Stimulated activated CD4-positive, alpha-beta T cell treated with anti-CD3 and anti-CD28 coated beads, Interleukin-4, amount 100 ng/mL, for 4 hours (primary cell): ENCODE measurements at places on chromosomes 4 and X.
A peak's percentile ranks its signal among the peaks of the same experiment; 100 is the strongest.

DNA sequence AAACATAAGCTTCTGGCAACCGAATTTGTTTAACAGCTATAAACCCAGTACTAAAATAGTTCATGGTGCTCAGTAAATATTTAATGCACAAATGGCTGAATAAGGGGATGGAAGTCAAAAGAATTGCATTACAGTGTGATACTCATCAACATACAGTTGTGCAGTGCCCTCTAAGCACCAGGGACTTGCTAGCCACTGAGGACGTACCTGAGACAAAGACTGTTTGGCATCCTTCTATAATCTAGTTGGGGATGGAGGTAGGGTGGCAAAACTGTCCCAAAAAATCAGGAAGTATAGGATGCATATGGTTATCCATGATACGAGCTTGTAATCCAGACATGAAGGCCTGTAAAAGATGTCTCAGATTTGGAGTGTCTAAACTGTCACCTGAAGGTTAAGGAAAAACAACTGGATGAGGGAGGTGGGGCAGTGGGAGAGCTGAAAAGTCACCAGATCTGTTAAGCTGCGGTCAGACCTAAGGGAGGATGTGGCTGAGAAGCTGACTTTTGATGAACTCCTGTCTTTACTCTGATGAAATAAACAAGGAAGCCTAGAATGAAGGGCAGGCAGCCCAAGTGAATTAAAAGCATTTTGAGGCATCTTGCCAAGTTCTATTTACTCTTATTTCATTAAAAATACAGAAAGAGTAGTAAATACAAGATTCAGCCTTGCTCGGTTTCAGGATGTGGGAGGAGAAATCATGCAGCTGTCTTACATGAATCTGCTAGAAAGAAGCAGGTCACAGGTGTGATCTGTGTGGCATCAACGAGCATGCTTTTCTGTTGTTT lies 12.0 kb upstream of the CD38 start:
- DNase-seq, result peak; percentile 29

GRCh38 chrX:91108761-91109160 lies 325.9 kb upstream of the PABPC5 start:
- DNase-seq, result no peak

GRCh38 chr4:159451006-159451405 lies 348.1 kb downstream of the RAPGEF2 start:
- DNase-seq, result no peak

DNA sequence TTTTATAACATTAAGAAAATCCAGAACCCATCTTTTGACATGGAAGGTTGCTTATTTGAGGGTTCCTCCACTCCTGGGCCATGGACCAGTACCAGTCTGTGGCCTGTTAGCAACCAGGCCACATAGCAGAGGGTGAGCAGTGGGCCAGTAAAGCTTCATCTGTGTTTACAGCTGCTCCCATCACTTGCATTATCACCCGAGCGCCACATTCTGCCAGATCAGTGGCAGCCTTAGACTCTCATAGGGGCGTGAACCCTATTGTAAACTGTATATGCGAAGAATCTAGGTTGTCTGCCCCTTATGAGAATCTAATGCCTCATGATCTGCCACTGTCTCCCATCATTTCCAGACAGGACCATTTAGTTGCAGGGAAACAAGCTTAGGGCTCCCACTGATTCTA lies 58.6 kb downstream of the NDST4 start:
- DNase-seq, result no peak

- DNase-seq, result no peak
Measured at GRCh38 chr4:112818594-112818965, 181.6 kb downstream of the LARP7 start.

DNA sequence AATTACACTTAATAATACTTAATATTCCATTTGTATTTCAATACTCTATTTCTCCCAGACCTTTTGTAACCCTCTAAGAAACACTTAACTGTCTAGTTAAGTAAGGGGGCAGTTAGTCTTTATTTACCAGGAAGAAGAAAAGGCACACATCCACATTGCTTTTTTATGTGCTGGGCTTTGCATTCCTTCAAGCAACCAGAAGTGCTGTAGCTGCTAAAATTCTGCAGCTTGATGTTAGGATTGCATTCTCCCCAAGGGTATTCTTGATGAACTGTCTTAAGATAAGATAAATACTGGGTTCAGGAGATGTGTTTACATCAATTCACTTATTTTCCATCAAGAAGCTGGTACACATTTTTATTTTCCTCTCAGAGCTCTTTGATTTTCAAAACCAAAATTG lies 24.0 kb downstream of the ASIC5 start:
- no peak for DNase-seq

GRCh38 chrX:117397844-117398243 lies 718.8 kb downstream of the KLHL13 start:
- DNase-seq, result no peak

DNA sequence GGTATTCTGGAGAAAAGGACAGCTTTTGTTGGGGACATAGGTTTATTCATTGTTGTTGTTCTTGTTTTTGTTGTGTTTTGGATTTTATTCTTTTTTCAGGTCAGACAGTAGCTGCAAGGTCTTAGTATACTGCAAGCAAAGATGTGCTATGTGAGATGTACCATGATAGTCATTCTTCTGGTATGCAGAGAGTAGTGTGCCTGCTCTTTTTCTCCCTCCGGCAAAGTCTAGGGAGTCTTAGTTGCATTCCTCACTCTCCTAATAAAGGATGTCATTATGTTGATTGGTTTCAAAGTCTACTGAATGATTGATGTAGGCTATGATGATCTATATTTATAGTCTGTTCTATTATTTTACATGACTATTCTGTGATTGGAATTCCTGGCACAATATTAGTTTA lies 119.9 kb upstream of the POF1B start:
- DNase-seq, result no peak

- no peak for DNase-seq
Measured at GRCh38 chrX:87337267-87337666, 180.3 kb upstream of the KLHL4 start.

DNA sequence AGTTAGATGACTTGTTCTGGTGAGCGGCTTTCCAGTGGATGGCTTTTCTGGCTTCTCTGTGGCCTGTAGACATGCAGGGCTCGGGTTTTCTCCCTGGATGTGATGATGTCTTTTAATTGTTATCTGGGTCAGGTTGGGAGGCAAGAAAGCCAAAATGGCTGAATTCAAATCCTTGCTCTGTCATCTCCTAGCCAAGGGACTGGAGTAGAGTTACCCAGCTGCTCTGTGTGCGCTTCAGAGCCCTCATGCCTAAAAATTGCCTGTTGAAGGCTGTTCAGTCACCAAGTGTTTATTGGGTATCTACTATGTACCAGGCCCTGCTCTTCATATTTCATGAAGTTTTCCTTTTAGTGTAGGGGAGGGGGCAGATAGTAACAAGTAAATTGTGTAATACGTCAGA lies 7.3 kb downstream of the DCUN1D4 start:
- no peak for DNase-seq

DNA sequence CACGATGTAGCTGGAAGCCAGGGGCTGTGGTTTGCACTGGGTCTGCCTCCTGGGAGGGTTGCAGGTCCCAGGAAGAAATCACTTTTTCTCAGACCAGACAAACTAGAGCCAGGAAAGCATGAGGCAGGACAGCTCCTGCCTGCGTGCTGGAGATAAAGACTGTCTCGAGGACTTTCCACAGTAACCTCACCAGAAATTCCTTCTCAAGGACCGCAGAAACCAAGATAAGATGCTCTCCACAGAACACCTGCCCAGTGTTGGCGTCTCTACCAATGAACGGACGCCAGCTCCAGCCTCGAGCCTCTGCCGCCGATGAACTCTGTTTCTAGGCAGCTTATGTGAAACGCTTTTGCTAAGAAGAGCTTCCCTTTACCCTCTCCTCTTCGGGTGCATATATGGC lies 76.9 kb upstream of the AFAP1 start:
- no peak for DNase-seq

DNA sequence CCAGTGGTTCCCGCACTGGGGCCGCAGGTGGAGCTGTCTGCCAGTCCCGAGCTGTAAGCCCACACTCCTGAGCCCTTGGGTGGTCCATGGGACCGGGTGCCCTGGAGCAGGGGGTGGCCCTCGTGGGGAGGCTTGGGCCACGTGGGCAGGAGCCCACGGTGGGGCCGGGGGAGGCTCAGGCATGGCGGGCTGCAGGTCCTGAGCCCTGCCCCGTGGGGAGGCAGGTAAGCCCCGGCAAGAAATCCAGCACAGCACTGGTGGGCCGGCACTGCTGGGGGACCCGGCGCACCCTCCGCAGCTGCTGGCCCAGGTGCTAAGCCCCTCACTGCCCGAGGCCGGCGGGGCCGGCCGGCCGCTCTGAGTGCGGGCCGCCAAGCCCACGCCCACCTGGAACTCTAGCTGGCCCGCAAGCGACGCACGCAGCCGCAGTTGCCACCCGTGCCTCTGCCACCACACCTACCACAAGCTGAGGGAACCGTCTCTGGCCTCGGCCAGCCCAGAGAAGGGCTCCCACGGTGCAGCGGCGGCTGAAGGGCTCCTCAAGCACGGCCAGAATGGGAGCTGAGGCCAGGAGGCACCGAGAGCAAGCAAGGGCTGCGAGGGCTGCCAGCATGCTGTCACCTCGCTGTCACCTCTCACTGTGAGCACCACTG lies 2.0 kb upstream of the METAP1 start:
- DNase-seq, result no peak

GRCh38 chrX:16711893-16712547 lies 449 bp downstream of the CTPS2 start:
- no peak for DNase-seq

GRCh38 chr4:25234390-25235370 lies 847 bp downstream of the PI4K2B start:
- DNase-seq, result peak; percentile 31

DNA sequence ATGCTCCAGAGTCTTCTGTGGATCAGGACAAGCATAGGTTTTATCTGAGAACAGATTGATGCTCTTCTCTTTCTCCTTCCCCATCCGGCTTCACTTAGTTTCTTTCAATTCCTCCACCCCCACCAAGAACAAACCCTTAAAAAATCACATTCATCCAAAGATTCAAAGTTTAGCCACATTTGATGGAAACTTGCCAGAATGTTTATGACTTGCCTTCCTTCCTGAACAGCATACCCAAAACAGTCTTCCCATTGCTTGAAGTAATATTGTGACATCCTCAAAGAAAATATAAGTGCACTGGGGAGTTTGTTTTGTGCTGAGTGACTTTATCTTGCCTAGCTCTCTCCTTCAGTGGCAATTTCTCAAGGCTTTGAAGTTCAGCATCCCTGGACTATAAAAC lies 83.0 kb downstream of the MAGEB17 start:
- DNase-seq, result no peak

DNA sequence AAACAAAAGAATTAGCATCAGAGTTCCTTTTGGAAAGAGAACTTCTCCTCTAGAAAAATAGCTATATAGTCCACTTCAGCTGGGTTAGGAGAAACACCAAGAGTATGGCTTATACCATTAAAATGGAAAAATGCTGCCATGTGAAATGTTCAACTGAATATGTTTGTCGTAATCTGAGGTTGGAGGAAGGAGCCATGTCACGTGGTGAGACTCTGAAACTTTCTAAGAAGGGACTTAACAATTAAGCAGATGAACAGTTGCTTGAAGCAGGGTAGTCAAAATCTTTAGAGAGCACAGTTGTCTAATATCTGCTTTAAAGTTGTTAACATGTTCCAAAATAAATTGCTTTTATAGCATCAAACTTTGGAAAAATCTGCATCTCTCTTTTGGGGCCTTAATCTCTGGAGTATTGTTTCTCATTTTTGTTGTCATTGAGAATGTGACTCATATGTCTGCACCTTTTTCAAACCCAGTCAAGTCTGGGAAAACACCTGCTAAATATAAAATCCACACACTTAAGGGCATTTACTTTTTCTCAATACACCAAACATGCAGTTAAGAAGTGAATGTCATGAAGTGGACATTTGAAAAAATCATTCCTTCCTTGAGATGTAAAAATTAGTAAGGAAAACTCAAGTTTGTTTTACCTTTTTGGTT lies 168.8 kb upstream of the PDE5A start:
- DNase-seq, result no peak

DNA sequence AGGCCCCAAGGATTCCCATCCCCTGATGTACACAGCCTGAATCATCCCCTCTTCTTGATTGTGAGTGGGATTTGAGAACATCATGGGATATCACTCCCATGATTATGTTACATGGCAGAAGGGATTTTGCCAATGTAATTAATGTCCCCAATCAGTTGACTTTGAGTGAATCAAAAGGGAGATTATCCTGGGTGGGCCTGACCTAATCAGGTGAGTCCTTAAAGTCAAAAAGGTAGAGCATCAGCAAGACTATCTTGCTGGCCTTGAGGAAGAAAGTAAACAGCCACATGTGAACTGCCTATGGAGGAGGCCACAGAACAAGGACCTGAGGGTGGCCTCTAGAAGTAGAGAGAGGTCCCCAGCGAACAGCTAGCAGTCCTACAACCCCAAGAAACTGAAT lies 203.1 kb upstream of the ATP6AP2 start:
- no peak for DNase-seq

DNA sequence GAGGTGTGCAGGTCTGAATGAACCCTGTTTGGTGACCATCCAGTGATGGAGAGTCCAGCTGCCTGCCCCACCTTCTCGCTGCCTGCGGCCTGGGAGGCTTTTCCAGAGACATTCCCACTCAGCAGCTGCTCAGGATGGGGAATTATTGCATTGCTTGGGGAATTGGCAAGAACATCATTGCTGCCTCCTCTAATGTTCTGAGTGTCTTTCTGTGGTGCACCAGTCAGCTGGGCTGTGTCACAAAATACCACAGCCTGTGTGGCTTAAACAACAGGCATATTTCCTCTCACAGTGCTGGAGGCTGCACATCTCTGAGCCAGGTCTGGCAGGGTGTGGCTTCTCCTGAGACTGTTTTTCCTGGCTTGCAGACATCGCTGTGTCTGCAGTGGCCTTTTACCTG lies 86.8 kb upstream of the AFAP1 start:
- no peak for DNase-seq

DNA sequence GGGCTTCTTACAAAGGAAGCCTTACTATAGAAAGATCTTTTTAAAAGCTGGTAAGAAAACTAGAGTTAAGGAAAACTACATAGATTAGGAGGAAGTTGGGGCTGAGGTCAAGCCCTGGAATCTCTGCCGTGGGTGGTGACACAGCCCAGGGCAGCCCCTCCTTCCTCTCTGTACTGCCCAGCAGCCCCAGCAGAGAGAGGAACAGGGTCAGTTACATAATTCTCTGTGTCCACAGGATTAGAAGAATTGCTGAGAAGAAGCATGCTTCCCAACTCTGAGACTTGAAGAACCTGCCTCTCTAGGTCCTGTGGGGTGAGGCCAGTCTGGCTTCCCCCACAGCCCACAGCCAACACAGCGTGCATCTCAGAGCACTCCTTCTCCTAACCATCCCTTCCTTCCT lies 9.2 kb upstream of the ABLIM2 start:
- DNase-seq, result no peak

- DNase-seq, result no peak
Measured at GRCh38 chrX:107197319-107197718, 8.9 kb downstream of the NUP62CL start.

DNA sequence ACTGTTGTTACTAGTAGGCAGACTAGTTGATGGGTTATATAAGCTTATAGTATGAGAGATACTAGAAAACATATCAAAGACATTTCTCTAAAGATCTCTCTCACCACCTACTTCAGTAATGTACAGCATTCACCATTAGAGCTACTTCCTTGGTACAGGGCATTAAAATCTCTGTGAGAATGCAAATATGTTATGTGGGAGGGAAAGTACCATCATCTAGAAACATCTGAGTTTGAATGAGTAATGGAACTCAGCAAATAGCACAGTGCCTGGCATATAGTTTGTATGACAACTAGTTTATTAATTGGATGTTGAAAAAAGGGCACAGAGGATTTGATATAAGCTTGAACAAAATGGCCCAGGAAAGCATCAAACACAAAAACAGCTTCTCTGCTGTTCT lies 211.1 kb downstream of the GLUD2 start:
- no peak for DNase-seq

- DNase-seq, result no peak
Measured at GRCh38 chr4:170979736-170980135, 833.5 kb upstream of the GALNTL6 start.
